ENCODE measurements at places on chromosomes 4 and X. TPM values are rescaled to one million over a fixed set of nuclear protein-coding genes. Genes with fewer than 3 reads are reported as not detected.
A peak's percentile ranks its signal among the peaks of the same experiment; 100 is the strongest.

GRCh38 chrX:117990438-117990837 is 126.2 kb downstream of the KLHL13 start:
- peaks cover 2% of the 10 kb centered on the region for H3K27me3 ChIP-seq
- no peak for DNase-seq
- no peaks in the 10 kb centered on the region for H3K36me3 ChIP-seq
- no peak overlapping the region for H3K27ac ChIP-seq
- no peaks in the 10 kb centered on the region for H3K4me1 ChIP-seq
- H3K4me3 ChIP-seq: no peak overlapping the region

DNA sequence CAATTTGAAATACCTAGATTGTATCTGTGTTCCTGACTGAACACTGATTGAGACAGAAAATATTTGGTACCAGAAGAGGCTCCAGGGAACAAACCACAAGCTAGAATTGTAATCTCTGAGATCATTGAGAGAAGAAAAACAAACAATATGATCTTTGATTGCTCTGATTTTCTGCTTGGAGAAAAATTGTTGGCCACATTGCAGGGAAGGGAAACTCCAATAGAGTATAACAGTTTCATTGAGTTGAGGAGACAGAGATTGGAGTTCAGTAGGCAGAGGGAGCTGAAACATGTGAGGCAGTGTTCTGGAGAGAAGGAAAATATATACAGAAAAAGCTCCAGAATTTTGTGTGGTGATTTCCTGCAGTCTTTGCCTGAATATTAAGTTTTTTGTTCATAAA is 158.2 kb downstream of the C4orf33 start:
- no peak overlapping the region for H3K4me3 ChIP-seq
- no peaks in the 10 kb centered on the region for H3K36me3 ChIP-seq
- H3K27ac ChIP-seq: no peak overlapping the region
- no peaks in the 10 kb centered on the region for H3K4me1 ChIP-seq
- H3K27me3 ChIP-seq: peaks cover 4% of the 10 kb centered on the region

DNA sequence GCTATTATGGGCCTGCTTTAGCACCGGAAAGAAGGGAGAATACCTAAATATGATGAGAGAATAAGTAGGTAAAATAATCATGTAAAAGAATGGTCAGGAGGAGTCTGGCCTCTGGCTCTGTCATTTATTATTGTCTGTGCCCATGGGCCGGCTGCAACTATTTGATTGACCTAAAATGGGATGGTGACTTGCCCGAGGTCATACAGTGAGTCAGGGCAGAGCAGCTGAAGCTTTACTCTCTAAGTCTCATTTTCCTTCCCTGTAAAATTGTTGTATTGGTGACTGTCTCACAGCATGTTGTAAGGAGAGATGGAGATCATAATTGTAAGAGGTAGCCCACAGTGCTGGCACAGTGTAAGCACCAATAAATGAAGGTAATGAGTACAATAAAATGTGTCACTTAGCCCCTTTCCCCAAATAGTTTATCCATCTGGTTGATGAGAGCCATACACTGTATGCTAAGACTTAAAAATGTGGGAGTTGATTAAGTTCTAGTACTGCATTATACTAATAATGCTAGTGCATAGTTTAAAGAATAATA is 39.6 kb downstream of the RUFY3 start:
- no peaks in the 10 kb centered on the region for H3K36me3 ChIP-seq
- no peak overlapping the region for H3K4me3 ChIP-seq
- no peak for DNase-seq
- no peaks in the 10 kb centered on the region for H3K27me3 ChIP-seq
- no peak overlapping the region for H3K27ac ChIP-seq
- H3K4me1 ChIP-seq: peaks cover 13% of the 10 kb centered on the region

- no peak overlapping the region for H3K27ac ChIP-seq
- H3K36me3 ChIP-seq: no peaks in the 10 kb centered on the region
- no peak for DNase-seq
- no peak overlapping the region for H3K4me3 ChIP-seq
- H3K27me3 ChIP-seq: peaks cover 14% of the 10 kb centered on the region
Measured at GRCh38 chr4:7854216-7854615, 85.4 kb downstream of the AFAP1 start.

DNA sequence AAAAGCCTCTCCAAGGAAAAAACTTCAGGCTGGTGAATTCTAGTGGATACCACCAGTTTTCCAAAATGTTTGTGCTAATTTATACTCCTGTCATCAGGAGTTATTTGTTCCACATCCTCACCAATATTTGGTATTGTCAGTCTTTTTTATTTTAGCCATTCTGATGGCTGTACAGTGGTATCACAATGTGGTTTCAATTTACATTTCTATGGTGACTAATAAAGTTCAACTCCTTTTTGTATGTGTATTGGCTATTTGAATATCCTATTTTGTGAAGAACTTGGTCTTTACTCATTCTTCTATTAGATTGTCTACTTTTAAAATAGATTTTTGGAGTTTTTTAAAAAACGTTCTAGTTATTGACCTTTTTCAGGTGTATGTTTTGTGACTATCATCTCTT is 33.0 kb upstream of the FRAS1 start:
- H3K27ac ChIP-seq: no peak overlapping the region
- no peaks in the 10 kb centered on the region for H3K36me3 ChIP-seq

DNA sequence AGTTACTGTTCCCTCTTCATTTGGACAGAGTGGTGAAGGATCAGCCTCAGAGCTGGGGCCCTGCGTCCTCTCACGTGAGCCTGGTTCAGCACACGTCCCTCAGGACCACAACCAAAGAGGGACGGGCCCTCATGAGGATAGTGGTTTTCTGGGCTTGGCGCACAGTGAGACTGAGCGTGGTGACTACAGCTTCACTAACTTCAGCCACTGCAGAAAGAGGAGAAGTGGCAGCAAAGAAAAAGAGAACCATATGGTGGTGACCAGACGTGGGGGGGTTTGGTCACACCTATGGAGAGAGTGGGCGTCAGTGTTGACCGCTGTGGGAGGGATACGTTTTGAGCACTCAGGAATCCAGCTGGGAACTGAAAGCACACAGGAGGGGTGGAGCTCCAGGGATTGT is 21.8 kb upstream of the TNIP3 start:
- H3K4me3 ChIP-seq: peak overlapping the region; percentile 12
- H3K4me1 ChIP-seq: peaks cover 40% of the 10 kb centered on the region

DNA sequence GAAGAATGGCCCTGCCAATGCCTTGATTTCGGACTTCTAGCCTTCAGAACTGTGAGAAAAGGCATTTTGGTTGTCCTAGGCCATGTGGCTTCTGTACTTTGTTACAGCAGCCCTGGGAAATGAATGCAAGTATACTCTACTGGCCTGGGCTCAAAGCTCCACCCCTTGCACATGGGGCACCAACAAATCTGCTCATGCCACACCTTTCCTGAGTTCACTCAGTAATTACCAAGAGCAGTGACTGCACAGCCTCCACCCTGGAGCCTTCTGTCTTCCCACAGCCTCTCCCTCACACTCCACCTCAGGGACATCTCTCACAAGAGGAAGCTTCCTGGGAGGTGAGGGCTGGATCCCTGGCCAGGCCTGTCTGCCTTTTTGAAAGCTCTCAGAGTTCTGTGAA is 29.1 kb upstream of the GAB1 start:
- no peak overlapping the region for H3K4me3 ChIP-seq
- H3K27me3 ChIP-seq: peaks cover 7% of the 10 kb centered on the region
- H3K36me3 ChIP-seq: no peaks in the 10 kb centered on the region
- DNase-seq: no peak
- H3K27ac ChIP-seq: no peak overlapping the region
- no peaks in the 10 kb centered on the region for H3K4me1 ChIP-seq

Gene RXFP1
- total RNA-seq: not detected

DNA sequence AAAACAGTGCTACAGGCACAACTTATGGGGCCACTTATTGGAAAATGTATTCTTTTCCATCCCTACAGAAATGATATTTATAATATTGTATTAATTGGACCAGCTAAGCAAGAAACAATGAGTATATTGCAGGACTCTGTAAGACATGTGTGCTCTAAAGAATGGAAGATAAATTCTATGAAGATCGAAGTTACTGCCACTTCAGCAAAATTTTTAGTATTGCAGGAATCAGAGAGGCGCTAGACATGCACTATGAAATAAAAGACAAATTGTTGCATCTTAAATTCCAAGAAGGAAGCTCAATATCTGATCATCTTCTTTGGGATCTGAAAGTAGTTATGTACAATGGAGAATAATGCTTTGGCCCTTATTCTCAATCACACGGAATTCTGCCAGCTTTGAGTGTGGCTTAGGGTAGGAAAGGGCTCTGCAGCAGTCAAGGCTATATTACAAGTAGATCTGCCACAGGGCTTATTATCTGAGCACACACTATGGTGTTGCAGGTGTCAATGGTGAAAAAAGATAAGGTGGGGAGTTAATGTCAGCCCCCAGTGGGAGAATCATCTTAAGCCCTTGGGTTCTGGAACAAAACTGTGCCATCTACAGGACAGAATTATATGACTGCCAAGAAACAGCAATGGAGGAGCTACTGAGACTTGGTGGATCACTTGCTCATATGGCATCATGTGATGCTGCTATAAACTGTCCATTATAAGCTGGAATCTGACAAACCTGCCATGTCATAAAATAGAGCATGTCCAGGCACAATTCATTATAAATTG is 334.0 kb upstream of the NDST3 start:
- no peaks in the 10 kb centered on the region for H3K27me3 ChIP-seq
- no peak overlapping the region for H3K4me3 ChIP-seq
- DNase-seq: no peak
- no peak overlapping the region for H3K27ac ChIP-seq

DNA sequence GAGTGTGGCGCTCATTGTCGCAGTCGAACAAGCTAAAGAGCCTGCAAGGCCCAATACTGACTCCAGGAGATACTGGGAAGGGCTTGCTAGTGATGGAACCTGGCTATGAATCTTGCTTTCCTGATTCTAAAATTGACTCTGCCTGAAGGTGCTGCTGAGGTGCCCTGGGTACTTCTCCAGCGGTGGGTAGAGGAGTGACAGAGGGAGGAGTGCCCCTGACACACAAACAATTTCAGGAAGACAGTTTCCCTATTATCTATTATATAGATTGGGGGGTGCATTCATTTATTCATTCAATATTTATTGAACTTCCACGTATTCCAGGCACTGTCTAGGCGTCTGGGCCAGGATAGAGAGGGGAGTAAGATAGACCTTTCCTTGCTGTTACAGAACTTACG is 339.2 kb upstream of the GATB start:
- H3K27me3 ChIP-seq: no peaks in the 10 kb centered on the region
- H3K4me1 ChIP-seq: peaks cover 49% of the 10 kb centered on the region
- peak overlapping the region; percentile 90 for H3K27ac ChIP-seq
- H3K36me3 ChIP-seq: no peaks in the 10 kb centered on the region
- H3K4me3 ChIP-seq: peak overlapping the region; percentile 84

DNA sequence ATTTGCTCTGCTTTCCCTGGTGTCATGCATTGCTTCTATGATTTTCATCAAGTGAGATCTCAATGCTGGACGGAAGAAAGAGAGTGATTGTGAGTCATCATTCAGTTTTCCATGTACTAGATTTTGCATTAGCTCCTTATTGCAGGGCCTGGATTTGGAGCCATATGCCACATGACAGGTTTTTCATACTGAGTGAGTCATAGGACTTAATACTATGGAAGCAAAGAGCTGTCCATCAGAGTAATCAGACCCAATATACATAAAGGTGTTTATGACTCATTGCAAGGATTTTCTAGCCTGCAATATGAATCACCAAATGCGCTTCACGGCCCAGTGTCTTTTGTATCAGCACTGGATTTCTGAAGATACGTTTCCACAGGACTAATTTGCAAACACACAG is 11.2 kb upstream of the TFDP3 start:
- H3K27ac ChIP-seq: no peak overlapping the region
- no peaks in the 10 kb centered on the region for H3K36me3 ChIP-seq
- H3K27me3 ChIP-seq: peaks cover 17% of the 10 kb centered on the region
- no peaks in the 10 kb centered on the region for H3K4me1 ChIP-seq

- H3K27me3 ChIP-seq: no peaks in the 10 kb centered on the region
- H3K4me1 ChIP-seq: no peaks in the 10 kb centered on the region
- no peak overlapping the region for H3K4me3 ChIP-seq
- no peak overlapping the region for H3K27ac ChIP-seq
- no peak for DNase-seq
- H3K36me3 ChIP-seq: no peaks in the 10 kb centered on the region
Measured at GRCh38 chr4:154439224-154439623, 52.4 kb downstream of the DCHS2 start.

- no peak overlapping the region for H3K27ac ChIP-seq
- H3K4me1 ChIP-seq: no peaks in the 10 kb centered on the region
- H3K27me3 ChIP-seq: peaks cover 9% of the 10 kb centered on the region
- H3K36me3 ChIP-seq: no peaks in the 10 kb centered on the region
Measured at GRCh38 chrX:46125111-46125510, 420.1 kb downstream of the ZNF674 start.

Gene GUCY1B1
- total RNA-seq: 2.3 TPM

GRCh38 chr4:654871-655463 is 19.1 kb downstream of the ATP5ME start:
- H3K27me3 ChIP-seq: no peaks in the 10 kb centered on the region
- H3K36me3 ChIP-seq: no peaks in the 10 kb centered on the region
- no peak overlapping the region for H3K4me3 ChIP-seq
- no peak overlapping the region for H3K27ac ChIP-seq

DNA sequence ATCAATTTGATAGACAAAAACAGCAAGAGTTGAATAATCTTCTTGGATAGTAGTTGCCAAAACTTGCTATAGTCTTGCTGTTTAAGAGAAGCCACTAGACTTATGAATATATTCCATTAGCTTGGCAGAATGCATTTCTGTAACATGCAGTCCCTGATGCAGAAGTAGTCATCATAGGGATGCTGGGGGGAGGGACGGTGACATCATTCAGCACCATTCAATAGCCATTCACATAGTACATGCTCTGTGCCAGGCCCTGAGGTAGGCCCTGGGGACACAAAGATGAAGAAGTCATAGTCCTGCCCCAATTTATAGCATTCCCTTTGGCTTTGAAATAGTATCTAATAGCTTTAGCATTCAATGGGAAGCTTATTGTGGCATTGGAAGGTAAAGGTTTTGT is 185.5 kb upstream of the AFF2 start:
- peaks cover 8% of the 10 kb centered on the region for H3K27me3 ChIP-seq
- H3K4me1 ChIP-seq: peaks cover 17% of the 10 kb centered on the region
- DNase-seq: no peak
- no peak overlapping the region for H3K27ac ChIP-seq
- H3K4me3 ChIP-seq: no peak overlapping the region
- no peaks in the 10 kb centered on the region for H3K36me3 ChIP-seq

Gene TCEAL3
- total RNA-seq: 5.4 TPM

Gene ADGRA3
- total RNA-seq: 5.3 TPM

DNA sequence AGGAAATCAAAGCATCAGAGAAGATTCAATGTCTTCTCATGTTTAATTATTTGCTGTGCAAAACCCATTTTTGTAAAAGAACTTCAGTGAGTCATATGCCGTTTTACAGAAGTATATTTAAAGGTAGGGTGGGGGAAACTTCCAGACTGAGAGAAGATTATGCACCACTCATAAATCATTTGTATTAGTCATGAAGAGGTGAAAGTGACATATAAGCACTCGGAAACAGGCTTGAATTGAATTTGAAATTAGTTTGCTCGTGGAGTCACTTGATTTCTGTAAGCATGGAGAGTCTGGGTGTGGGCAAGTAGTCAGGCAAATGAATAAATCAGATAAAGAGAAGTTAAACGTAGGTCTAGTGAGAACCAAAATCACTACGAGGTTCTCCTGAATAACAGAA is 335.1 kb downstream of the ANK2 start:
- no peaks in the 10 kb centered on the region for H3K4me1 ChIP-seq
- peaks cover 16% of the 10 kb centered on the region for H3K27me3 ChIP-seq
- no peak for DNase-seq

Gene MAGEB2
- total RNA-seq: not detected

Gene TAF7L
- total RNA-seq: 0.19 TPM

GRCh38 chrX:13307041-13307440 is 12.8 kb downstream of the ATXN3L start:
- H3K4me1 ChIP-seq: no peaks in the 10 kb centered on the region
- H3K4me3 ChIP-seq: no peak overlapping the region
- H3K27me3 ChIP-seq: peaks cover 8% of the 10 kb centered on the region
- no peak for DNase-seq
- no peak overlapping the region for H3K27ac ChIP-seq

All from natural killer cell treated with Interleukin-12 subunit alpha and Interleukin-12 subunit beta and Interleukin-15 and Interleukin-18, amount 100 ng/mL, for 72 hours (primary cell).